NCI-H748 treated with DMSO at 0.1 percent for 48 hours (cell line): ENCODE measurements at places on chromosomes 2 and 18.

- DNase-seq = no peak
Measured at GRCh38 chr18:49238433-49239042, 221.9 kb downstream of the DYM start.

DNA sequence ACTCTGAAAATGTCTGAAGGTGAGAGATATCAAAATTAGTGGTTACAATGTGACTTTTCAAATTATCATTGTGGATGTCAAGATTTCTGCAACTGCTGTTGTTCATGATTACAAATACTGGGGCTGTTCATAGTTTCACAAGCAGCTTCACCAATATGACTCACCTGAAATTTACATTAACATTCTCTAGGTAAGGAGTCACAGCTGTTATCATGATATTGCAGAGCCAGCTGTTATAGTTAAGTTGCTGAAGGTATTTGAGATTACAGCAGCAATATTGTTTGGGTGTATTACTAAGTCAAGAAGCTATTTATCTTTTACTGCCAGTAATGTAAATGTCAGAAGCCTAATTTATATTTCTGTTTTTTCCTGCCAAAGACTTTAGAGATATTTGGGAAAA is 140.0 kb downstream of the MC4R start:
- DNase-seq = no peak

DNA sequence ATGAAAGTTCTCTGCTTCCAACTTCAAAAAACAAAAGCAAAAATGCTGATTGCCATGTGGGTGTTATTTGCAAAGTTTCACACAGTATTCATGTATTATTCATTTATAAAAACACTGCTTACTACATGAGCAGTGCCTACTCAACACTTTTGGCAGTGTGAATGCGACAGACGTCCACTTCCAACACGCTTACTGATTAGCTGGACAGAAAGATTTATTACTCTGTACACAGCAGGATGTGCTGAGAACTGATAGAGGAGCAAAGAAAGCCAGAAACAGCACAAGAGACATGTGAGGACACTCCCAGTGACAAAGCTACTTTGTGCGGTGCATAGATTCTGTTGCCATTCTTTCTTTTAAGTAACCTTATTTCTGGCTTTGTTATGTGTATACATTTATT is 258.8 kb downstream of the DLGAP1 start:
- no peak for DNase-seq

DNA sequence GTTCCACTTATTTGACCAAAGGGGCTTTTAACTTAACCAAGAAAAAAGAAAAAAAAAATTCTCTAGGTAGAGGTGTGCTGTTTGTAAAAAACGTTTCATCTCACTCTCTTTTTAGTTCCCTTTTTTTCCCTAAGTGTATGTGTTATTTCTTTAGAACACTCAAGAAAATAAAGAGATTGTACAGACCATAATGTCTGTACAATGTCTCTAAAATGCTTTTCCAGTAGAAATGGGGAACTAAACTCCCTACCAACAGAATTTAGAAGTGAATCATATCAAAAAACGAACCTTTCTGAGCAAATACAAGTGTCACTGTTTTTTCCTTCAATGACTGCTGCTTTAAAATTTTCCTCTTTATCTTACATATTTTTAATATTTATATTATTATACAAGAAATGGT is 72.0 kb downstream of the CDH7 start:
- no peak for DNase-seq

DNA sequence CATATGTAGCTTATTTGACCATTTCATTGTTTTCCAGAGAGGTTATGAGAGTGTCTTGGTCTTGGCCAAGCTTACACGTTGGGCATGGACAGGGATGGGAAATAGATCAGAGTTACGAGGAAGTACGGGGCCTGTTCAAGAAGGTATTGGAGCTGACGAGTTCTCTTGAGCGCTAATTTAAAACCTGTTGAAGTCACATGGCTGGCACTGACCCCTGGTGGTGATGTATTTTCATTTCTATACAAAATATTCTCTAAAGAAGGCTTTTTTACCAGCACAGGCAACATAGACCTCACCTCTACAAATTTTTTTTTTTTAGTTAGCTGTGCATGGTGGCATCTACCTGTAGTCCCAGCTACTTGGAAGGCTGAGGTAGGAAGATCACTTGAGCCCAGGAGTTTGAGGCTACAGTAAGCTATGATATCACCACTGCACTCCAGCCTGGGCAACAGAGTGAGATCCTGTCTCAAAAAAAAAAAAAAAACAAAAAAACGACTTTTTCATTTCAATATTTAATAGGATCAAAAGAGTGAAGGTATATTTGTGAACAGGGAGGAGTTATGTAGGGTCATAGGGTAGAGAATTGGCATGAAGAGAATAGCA is 19.6 kb downstream of the UGP2 start:
- no peak for DNase-seq

- DNase-seq = no peak
Measured at GRCh38 chr18:79792988-79793355, 4.8 kb upstream of the KCNG2 start.

- DNase-seq = no peak
Measured at GRCh38 chr18:53864770-53865169, 359.7 kb downstream of the MBD2 start.

DNA sequence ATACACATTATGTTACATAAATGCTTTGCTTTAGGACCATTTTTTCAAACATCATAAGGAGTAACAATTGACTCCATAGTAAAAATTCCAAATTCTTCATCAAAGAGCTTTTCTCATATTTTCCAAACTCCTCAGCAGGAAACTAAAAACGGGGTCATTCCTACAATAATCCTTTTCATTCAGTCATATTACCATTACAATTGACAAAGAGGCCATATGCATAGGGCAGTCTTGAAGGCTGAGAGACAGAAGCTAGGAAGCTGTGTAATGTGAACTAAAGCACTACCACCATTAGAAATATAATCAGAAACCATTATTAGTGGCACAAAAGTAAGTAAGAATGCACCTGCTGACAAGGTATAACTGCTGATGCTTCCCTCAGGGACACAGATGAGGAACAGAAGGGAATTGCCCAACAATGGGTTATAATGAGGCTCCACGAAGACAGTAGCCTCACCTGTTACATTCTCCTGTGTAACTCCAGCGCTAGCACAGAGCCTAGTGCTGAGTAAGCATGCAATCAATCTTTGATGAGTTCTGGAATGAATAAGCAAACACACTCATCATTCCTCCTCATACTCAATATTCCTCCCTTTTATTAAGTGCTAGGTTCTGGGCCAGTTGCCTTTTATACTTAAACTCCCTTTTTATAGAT is 942.3 kb downstream of the CPS1 start:
- no peak for DNase-seq

DNA sequence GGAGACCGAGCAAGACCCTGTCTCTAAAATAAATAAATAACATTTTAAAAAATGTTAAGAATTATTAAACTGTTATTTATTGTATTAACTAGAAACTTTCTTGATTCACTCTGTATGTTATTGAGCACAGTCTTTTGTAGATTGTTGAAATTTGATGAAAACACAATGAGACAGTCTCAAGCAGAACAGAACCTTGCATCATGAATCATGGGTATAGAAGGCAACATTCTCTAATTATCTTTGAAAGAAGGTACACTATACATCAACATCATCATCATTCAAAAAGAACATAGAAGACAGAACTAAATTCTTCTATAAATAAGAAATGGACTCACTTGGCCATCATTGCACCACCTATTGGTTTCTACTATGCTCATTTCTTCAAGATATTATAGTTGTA is 67.7 kb downstream of the SLC8A1 start:
- DNase-seq = no peak

DNA sequence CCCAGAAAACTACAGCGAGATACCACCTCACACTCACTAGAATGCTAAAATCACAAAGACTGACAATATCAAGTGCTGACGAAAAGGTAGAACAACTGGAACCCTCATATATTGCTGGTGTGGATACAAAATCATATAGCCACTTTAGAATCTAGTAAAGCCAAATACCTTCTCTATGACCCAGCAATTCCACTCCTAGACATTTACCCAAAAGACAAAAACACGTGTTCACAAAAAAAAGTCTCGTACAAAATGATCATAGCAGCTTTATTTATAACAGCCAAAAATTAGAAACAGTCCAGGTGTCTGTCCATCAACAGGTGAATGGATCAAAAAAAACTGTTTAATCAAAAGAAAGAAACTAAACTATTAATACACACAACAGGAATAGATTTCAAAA is 126.6 kb downstream of the ZFP36L2 start:
- no peak for DNase-seq

GRCh38 chr2:12243381-12243780 is 473.4 kb upstream of the TRIB2 start:
- no peak for DNase-seq

DNA sequence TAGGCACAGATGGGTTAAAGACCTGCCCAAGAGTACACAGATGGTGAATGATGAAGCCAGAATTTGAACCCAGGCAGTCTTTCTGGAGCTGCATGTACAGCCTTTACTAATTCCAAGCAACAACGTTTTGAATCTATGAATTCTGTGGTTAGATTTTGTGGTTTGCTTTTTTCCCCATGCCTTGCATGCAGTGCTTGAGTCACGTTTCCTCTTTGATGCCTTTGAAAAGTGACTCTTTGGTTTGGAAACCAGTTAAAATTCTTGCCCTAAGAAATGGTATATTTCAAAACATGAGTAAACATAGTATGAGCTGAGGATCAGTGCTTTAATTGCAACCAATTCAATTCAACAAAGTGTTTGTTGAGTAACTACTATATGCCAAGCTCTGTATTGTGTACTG is 48.2 kb upstream of the PPM1B start:
- no peak for DNase-seq

DNA sequence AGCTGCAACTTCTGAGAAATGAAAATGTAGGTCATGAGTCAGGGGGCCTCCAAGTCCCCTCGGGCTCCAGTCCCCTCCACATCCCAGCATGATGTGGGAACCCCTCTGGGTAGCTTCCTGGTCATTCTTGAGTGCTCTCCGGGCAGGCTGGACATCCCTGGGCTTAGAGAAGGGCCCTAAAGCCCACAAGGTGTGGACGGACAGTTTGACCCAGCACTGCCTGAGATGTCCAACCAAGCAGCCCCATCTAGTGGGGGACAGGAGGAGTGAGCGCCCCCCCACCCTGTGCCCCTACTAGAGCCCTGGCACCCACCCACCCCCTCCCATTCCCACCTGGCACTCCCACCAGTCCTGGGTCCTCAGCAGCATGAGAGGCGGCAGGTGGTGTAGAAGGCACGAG is 46.0 kb downstream of the CYP27C1 start:
- DNase-seq = no peak

DNA sequence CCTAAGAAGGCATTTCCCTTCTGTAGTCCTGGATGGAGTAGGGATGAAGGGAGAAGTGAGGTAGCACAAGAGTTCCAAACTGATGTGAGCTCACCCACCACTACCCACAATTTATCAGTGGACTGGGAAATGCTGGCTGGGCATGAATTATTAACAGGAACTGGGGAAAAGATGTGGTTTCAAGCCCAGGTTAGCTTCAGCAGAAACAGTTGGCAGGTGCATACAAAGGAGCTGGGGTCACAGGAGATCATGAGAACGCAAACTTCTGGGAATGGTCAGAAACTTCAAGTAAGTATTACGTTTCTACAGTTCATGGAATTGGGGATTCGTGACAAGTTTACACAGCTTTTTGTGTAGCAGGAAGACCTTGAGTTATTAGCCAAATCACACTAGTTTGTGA is 5.4 kb downstream of the CCDC141 start:
- no peak for DNase-seq

- DNase-seq = no peak
Measured at GRCh38 chr2:42897358-42897757, 105.0 kb upstream of the HAAO start.

GRCh38 chr18:159037-159652 is 788 bp downstream of the USP14 start:
- no peak for DNase-seq

- no peak for DNase-seq
Measured at GRCh38 chr18:62757399-62758010, 42.2 kb downstream of the PHLPP1 start.

- DNase-seq = no peak
Measured at GRCh38 chr2:199440118-199440517, 17.6 kb downstream of the SATB2 start.

DNA sequence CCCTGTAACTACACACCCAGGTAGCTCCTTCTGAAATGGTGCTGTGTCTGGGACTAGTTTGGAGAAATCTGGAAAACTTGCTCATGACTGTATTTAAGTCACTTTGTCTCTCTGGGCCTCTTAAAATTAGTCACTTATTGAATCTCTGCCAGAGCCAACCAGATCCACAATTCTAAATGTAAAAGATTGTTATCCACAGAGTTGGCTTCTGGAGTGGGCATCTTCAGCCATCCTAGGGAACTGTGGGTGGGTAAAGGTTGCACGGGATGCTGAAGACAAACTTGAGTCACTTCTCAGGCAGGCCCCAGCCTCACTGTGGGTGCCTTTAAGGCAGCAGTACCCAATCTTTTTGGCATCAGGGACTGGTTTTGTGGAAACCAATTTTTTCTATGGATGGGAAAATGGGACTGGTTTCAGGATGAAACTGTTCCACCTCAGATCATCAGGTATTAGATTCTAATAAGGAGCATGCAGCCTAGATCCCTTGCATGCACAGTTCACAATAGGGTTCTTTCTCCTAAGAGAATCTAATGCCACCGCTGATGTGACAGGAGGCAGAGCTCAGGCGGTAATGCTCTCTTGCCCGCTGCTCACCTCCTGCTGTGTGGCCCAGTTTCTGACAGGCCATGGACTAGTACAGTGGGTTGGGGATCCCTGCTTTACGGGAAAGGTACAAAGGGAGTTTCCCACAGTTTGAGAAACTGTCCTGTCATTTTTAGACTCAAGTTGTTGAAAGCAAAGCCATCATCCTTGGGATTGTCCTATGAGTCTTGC is 98.3 kb upstream of the SPRED2 start:
- no peak for DNase-seq

- DNase-seq = no peak
Measured at GRCh38 chr2:238912916-238913875, 65.3 kb downstream of the TWIST2 start.

- no peak for DNase-seq
Measured at GRCh38 chr18:74268933-74269620, 22.7 kb downstream of the CYB5A start.

DNA sequence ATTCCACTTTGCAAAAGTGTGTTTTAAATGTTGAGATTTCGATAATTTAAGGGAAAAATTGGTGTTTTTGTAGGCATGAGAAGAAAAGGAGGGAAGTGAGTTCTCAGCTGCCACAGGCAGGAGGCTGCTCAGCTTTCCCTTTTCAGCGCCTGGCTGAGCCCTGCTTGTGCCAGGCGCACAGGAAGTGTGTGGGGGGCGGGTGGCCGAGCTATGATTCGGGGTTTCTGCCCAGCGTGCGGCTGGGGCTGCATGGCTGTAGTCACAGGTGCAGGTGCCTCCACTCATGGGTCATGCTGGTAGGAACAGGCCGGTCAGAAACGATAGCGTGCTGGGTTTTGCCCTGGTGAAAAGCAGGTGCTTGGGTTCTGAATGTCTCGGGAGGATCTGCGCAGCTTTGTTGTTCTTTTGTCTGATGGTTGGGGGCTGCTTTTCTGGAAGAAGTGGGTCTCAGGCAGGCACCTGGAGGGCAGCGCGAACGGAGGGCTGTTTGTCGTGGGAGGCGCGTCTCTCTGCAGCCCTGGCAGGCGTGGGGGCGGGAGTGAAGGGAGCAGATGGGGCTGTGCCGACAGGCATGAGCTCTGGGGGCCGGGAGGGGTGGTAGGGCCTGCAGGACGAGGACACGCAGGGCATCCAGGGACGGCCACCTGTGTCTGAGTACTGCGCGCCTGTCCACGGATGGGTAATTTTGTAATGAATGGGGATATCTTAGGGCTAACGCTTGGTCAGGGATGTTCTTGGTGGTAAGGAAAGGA is 2.1 kb downstream of the KCNG2 start:
- DNase-seq = no peak

GRCh38 chr18:52598921-52599320 is 258.9 kb downstream of the DCC start:
- no peak for DNase-seq

GRCh38 chr18:4870177-4870773 is 326.8 kb downstream of the AKAIN1 start:
- no peak for DNase-seq
